Astrocyte of the cerebellum (primary cell): ENCODE measurements at places on chromosomes 1 and 21.

DNA sequence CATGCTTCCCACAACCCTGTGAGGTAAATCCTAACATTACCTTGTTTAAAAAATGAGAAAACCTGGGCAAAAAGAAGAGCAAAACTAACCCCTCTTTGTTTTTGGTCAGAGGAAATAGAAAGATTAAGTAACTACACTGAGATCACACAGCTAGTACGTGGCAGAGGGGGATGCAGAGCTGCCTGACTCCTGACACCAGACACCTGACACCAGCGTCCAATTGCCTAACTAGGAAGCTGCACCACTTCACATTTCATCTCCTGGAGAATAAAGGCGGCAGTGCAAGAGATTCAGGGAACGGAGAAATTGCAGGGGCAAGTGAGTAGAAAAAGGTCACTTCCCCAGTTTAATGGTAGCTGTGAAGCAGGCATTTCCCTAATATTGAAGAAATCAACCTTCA, 229.3 kb upstream of the PTBP2 start:
- no peak for DNase-seq

- no peak for DNase-seq
Measured at GRCh38 chr1:31299365-31299764, 2.5 kb downstream of the ZCCHC17 start.

DNA sequence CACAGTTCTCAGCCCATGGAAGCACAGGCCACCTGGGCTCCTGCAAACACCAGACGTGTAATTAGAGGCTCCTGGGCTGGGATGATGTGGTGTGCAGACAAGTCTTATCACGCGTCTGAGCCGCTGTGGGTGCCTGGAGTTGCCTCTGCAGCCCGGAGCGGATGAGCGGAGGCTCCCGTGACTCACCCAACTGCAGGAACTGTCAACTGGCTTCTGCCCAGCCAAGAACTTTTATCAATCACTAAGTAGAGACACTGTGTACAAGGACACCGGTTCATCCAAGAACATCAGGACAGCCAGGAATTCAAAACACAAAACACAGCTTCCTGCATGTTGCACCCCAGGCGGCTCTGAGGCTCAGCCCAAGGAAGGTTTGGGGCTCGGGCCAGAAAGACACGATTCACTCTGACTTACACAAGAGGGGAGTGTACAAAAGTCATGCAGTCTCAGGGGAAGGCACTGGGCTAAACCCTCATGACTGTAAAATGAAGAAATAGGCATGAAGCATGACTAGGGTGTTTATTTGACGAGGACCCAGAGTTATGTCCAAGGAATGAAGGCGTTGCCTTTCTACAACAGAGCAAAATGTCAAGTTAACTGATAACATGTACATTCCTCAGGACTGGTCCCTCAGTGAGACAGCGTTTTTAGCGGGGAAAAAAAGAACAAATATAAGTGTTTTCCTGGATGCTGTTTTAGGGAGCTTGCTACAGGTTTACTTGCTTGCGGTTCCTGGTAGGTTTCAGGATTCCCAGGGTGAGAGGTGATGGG, 21.1 kb downstream of the ERRFI1 start:
- DNase-seq, result peak; percentile 76

- peak; percentile 96 for DNase-seq
Measured at GRCh38 chr21:39788383-39788782, 43.4 kb downstream of the IGSF5 start.

DNA sequence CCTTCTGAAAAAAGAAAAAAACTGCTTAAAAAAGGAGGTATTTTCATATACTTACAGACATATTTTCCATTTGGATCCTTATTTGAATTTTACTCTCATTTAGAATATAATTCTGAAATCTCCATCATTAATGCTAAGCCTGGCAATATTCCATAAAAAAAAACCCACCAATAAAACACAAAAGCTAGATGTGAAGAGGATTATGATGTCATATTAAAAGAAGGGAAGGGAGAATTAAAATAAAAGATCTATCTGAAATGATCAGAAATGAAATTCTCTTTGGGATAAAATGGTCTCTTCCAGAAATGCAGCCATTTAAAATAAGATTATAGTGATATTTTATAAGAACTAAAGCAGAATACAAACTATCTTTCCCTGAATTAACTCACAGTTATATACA, 206.7 kb upstream of the CAMK1G start:
- no peak for DNase-seq

- DNase-seq, result no peak
Measured at GRCh38 chr1:70745199-70745598, 302.4 kb downstream of the PTGER3 start.

DNA sequence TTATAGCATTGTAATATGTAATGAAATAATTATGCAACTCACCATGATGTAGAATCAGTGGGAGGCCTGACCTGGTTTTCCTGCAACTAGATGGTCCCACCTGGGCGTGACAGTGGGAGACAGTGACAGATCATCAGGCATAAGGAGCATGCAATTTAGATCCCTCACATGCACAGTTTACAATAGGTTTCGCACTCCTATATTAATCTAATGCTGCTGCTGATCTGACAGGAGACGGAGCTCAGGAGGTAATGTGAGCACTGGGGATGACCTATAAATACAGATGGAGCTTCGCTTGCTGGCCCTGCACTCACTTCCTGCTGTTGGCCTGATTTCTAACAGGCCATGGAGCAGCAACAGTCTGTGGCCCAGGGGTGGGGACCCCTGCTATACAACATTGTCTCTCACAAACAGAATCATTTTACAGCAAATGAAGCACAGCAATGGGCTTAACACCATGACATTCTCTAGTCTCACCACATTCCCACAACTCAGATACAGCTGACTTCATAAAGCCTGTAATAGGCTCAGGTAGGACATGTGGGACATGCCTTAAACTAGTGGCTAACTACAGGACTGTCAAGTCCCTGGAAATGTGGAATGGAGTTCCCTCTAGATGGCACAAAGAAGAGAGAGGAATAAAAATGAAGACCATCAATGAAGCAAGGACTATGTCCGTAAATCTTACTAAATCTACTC, 40.7 kb upstream of the SLC5A9 start:
- DNase-seq, result no peak

DNA sequence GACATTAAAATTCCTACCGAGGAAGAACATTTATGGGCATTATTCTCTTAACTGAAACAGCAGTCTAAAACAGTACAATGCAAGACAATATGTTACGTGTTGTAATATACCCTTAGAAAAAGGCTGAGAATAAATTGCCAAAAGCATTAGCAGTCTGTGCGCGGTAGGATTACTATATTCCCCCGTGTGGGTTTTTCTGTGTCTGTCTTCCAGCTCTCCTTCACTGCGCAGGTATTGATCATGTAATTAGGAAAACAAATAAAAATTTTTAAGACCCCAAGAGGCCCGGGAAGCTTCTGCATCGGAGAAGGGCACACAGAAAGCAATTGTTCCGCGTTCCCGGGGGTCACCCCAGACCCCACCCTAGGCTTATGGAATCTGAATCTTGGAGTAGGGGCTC, 68.8 kb downstream of the FBXO2 start:
- no peak for DNase-seq

GRCh38 chr1:39842836-39843235, 40.5 kb downstream of the TRIT1 start:
- no peak for DNase-seq

DNA sequence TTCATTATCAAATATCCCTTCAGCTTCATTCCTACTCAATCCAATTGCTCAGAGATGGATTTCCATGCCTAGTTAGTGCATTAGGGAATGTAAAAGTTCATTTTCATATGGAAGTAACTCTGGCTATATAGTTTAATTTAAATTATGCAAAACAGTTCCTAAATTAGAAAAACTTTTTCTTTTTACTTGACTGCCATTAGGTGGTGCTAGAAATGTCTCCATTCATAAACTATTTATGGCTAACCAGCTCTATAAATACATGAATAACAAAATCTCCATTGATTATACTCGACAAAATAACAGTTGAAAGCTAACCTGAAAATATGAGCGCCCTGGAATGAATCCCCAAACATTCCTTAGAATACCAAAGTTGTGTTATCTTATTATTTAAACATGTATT, 311.4 kb downstream of the USH2A start:
- DNase-seq, result no peak

- DNase-seq, result no peak
Measured at GRCh38 chr1:175477786-175478185, 265.6 kb downstream of the TNR start.

DNA sequence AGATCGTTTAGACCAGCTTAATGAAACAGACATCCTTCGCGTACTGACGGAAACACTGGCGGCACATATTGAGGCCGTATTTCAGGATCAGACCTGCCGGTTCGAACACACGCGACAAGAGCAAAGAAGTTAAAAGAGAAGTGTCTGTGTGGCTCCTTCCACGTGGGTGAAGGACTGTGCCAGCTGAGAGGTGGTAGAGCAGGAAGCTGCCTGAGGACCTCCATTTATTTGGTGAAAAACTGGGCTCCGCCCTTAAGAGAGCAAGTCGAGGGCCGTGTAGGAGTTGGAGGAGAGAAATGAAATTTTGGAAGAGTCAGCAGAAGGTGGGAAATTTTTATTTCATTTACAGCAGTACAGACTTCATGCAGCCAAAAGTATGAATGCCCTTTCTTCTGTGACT, 38.8 kb upstream of the ADORA3 start:
- no peak for DNase-seq

DNA sequence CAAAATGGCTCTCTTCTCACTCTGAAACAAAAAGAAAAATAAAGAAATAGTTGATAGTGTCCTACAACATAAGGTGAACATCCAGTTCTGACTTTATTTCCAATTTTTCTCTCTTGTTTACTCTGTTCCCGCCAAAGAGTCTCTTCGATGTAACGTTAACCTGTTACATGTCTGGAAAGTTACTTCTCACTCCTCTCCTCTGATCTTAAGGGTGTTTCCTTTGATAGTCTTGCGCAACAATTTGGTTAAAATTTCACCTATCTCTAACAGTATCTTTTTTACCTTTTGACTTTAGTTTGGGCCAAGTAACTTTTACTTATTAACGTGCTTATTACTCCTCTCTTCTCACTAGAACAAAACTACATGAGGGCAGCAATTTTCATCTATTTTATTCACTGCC, 1450.2 kb downstream of the BRINP3 start:
- no peak for DNase-seq
